DMS53 (cell line): ENCODE measurements at places on chromosomes 4 and X.

- no peak for DNase-seq
These were observed 5.7 kb upstream of the PPEF2 start for GRCh38 chr4:75907966-75908365.

DNA sequence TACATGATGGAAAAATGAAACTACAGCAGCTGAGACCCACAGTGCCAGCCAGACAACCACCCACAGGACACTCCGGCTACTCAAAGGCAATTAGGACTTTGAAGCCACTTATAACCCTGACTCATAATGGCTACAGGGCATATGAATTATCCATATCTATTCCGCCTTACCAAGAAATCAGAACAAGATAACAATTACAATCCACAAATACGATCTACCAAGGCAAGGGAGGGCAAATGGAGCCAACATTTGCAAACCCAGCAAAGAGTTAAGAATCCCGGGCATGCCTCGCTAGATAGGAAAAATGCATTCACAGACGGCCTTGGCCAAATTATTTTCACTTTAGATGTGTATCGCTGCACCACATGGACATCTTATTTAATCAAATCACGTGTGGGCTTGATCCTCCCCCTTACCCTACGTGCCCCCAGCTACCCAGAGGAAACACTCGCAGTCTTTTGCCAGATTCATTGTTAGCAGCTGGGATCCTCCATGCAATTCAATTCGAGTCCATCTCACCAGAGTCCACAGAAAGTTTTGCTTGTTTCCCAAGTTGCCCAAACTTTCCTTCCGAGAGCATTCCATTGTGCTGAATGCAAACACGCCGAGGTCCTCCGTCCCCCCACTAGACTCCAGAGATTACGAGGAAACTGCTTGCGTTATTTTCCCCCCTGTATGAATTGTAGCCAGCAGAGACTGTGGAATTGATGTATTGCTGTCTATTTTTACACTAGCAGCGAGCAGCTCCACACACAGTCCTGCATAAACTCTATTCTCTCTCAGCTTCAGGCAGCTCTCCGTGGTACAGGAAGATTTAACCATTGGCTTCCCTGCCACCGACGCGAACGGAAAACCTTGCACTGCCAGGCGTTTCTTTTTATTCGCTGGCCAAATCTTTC is 1.2 kb downstream of the PPARGC1A start:
- DNase-seq = peak; percentile 68

DNA sequence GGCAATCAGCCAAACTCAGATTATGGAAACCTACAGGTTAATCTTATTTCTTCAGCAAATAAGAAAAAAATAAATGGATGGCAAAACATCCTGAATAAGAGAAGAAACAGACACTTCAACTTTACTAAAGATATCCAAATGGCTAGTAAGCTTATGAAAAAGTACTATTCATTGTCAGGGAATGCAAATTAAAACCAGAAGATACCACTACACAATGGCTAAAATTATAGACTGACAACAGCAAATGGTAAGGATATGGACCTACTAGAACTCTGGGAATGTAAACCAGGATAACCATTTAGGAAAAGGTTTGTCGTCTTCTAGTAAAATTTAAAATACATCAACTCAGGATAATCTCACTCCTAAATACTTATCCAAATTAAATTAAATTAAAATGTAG is 24.3 kb downstream of the GRSF1 start:
- no peak for DNase-seq

DNA sequence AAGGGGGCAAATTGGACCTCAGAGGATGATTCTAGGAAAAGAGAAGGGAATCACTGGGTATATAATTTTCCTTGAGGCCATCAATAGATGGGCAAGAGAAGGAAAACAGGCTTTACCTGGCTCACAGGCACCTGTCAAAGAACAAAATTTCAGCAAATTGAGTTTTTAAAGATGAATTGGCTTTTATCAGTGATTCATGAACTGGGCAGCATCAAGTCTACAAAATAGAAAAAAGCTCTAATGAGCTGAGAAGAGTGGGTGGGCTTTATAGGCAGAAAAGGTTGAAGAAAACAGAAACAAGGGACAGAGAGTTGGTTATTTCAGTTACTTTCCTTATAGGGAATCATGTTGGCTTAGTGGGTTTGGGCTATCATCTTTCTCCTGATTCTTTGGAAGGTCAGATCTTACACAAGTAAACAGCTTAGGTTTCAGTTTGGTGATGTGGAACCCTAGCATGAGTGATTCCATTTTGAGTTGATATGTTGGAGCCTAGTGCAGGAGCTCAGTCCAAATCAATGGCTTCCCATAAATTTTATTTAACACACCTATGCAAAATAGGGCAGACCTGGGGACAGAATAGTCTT is 120.7 kb upstream of the MED14 start:
- DNase-seq = no peak

GRCh38 chr4:184870718-184871117 is 45.0 kb upstream of the ACSL1 start:
- no peak for DNase-seq

GRCh38 chr4:108533245-108533844 is 87.0 kb upstream of the RPL34 start:
- DNase-seq = peak; percentile 44
